ENCODE measurements at places on chromosomes 11 and 22. TPM values are rescaled to one million over a fixed set of nuclear protein-coding genes. Genes with fewer than 3 reads are reported as not detected.

Gene C11orf97
- not detected for total RNA-seq

Gene VWA5A
- 62.3 TPM for total RNA-seq

DNA sequence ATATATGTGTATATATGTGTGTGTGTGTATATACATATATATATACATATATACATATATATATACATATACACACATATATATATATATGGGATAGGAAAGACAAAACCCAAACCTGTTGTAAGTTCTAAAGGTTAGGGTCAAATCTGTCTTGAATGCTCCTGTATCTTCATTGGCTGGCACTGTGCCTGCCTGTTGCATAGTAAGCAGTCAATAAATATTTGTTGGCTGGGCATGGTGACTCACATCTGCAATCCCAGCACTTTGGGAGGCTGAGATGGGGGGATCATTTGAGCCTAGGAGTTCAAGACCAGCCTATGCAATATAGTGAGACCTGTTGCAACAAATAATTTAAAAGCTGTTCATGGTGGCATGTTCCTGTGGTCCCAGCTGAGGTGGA is 205.4 kb downstream of the DBX1 start:
- no peak for DNase-seq
- no peaks in the 10 kb centered on the region for H3K27me3 ChIP-seq
- H3K4me3 ChIP-seq = no peak overlapping the region
- no peaks in the 10 kb centered on the region for H3K4me1 ChIP-seq
- H3K27ac ChIP-seq = no peak overlapping the region
- H3K36me3 ChIP-seq = no peaks in the 10 kb centered on the region

GRCh38 chr11:65919573-65920371 is 546 bp downstream of the DRAP1 start:
- H3K4me1 ChIP-seq = peaks cover 47% of the 10 kb centered on the region
- no peaks in the 10 kb centered on the region for H3K27me3 ChIP-seq
- H3K36me3 ChIP-seq = peaks cover 19% of the 10 kb centered on the region
- H3K4me3 ChIP-seq = peak overlapping the region; percentile 92

DNA sequence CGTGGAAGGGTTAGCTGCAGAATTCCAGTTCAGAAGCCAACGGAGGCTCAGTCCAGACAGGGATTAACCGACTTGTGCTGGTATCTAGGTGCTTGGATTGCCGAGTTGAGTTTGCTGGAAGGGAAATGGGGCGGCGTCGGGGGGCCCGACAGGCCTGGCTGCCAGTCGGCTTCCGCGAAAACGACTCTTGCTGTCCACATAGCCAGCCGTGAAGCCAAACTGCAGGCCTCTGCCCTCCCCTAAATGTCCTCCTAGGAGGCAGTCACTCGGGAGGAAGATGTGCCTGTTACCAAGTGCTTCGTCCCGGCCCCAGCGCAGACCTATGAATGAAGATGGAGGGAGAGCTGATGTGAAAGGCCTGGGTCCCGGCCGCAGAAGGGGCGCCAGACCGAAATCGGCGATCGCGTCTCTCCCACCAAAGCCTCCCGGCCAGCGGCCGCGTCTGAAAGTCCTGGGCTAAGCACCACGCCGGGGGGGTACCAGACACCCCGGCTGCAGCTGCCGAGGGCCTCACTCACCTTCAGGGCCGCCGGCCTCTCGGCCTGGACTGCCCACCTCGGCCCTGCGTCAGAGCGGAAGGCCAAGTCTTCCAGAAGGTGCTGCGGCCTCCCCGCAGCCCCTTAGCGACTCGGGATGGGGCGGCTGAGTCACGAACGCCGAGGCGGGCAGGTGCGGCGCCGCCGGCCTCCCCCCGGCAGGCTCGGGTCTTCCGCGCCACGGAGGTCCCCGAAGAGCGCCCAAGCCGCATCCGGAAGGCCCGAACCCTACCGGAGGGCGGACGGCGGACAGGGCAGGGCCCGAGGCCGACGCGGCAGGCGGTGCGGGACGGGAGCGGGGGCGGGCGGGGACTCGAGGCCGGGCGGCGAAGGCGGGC is 7.5 kb downstream of the DPAGT1 start:
- peak; percentile 73 for DNase-seq
- no peaks in the 10 kb centered on the region for H3K36me3 ChIP-seq
- H3K4me1 ChIP-seq = peaks cover 18% of the 10 kb centered on the region
- peak overlapping the region; percentile 97 for H3K4me3 ChIP-seq

GRCh38 chr22:30855266-30855665 is 113.3 kb downstream of the MORC2 start:
- no peaks in the 10 kb centered on the region for H3K4me1 ChIP-seq
- H3K4me3 ChIP-seq = no peak overlapping the region
- no peaks in the 10 kb centered on the region for H3K27me3 ChIP-seq
- no peak for DNase-seq
